Activated CD4-positive, alpha-beta T cell treated with anti-CD3 and anti-CD28 coated beads for 1 hour (primary cell): ENCODE measurements at places on chromosomes 3 and 15.
A peak's percentile ranks its signal among the peaks of the same experiment; 100 is the strongest.

DNA sequence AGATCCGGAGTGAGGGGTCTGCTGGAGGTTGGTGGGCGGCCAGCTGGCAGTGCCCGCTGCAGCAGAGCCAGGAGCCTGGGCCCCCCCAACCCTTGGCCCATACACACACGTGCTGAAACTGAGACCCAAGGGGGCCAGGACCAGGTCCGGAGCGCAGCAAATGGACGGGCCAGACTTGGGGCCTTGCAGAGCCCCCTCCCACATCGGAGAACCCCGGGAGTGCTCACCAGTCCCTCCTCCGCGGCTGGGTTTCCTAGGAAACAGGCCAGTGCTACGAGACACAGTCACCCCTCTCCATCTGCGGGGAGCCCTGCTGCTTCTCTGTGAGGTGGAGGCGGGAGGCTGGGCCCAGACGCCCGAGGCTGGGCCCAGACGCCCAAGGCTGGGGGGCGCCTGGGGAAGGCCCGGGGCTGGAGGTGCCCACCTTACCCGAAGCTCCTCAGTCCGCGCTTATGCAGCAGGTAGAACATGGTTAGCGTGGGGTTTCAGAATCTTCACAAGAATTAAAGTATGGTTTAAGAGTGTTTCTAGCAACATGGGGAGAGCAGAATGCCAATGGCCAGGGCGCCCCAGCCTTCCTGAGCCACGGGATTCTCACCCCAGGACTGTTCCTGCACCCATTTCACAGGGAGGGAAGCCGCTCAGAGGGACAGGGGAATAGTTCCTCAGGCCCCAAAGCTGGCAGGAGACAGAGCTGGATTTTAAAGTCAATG lies 135.0 kb upstream of the PRR20G start:
- no peak for DNase-seq

- DNase-seq, result no peak
These were observed 61.8 kb upstream of the GOLGA6B start for GRCh38 chr15:72592676-72593075.

DNA sequence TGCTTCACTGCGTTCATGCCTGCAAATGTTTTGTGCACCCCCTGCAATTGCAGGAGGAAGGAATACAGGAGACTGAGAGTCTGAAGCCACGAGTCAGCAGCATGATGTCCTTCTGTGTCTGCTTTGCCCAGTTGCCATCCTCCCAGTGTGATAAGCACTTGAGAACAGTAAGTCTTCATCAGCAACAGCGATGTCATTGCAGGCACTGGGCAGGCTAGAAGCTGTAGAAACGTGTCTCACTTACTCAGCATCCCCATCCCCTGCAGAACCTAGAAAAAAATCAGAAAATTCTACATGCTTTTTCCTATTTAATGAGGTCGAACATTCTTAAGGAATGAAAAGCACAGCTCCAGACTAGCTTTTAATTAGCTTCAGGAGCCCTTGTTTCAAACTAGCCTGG lies 156.5 kb upstream of the LPP start:
- no peak for DNase-seq

GRCh38 chr15:20341901-20342600 lies 199.5 kb downstream of the GOLGA6L6 start:
- DNase-seq, result peak; percentile 24

- no peak for DNase-seq
These were observed 238.2 kb downstream of the GREM1 start for GRCh38 chr15:32956006-32956405.

DNA sequence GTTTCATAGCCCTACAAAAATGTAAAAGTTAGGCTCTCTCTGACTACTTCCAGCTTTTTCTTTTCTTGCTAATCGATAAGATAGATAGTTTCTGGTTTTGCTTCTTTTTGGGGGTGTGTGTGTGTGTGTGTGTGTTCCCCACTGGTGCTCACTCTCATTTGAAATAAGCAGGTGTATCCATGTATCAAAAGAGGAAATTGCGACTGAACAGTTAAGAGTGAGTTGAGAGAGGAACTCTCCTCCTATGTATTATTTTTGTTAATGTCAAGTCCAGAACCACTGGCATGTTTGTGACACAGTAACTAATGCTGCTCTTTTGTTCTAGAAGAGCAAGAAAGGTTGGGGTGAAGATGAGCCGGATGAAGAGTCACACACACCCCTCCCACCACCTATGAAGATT lies 96.7 kb upstream of the UMPS start:
- DNase-seq, result no peak

GRCh38 chr3:178195824-178196223 lies 340.4 kb upstream of the KCNMB2 start:
- DNase-seq, result no peak

DNA sequence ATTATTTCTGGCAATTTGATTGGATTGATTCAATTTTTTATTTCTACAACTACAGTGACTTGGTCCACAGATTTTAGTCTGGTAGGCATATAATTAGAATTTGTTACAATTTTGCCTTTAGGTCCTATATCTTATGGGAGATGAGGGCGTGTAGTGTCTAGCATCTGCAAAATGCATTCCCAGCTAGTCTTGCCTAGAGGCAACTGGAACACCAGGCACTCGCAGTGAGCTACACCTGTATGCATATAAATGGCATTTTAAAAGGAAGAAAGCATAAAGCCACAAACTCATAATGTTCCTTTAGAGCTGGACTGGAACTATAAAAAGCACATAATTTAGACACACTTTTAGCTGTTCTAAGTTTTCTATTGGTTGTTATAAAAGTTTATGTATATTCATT lies 17.9 kb upstream of the SPPL2A start:
- no peak for DNase-seq

- no peak for DNase-seq
These were observed 69.1 kb downstream of the PEX5L start for GRCh38 chr3:179967622-179968021.

- DNase-seq, result no peak
These were observed 148.3 kb downstream of the MBNL1 start for GRCh38 chr3:152416808-152417580.

GRCh38 chr3:119579366-119580066 lies at the start of gene ADPRH:
Gene ADPRH, plus strand, starts transcription at chr3:119579492. Its CDS starts 2,678 bp downstream, at chr3:119582170.
- DNase-seq, result peak; percentile 18

GRCh38 chr15:40358471-40359353 lies 693 bp downstream of the DISP2 start:
- DNase-seq, result no peak

GRCh38 chr3:13282986-13283876 lies 136.9 kb downstream of the NUP210 start:
- no peak for DNase-seq

DNA sequence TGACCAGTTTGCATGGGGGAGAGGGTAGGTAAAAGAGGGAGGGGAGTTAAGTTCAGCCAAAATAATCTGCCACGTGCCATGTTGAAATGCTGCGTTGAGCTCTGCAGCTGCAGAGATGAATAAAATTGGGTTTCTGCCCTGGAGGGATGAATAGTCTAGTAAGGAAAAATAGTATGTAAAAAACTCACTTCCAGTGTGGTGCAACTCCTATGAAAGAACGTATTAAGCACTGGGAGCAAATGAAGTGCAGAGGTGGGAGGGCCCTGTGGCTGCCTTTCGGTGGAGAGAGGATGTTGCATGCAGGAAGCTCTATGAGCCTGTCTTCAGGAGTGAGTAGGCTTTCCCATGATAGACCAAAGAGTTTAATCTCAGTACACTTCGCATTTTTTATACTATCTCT lies 8.6 kb downstream of the CEP63 start:
- no peak for DNase-seq

DNA sequence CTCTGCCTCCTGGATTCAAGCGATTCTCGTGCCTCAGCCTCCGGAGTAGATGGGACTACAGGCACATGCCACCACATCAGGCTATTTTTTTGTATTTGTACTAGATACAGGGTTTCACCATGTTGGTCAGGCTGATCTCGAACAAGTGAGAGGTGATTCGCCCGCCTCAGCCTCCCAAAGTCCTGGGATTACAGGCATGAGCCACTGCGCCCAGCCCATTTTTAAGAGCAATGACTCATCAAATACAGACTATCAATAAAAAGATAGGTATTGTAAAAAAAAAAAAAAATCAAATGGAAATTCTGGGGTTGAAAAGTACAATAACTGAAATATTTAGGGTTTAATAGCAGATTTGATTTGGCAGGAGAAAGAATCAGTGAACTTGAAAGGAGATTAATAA lies 129.0 kb downstream of the TJP1 start:
- DNase-seq, result no peak

DNA sequence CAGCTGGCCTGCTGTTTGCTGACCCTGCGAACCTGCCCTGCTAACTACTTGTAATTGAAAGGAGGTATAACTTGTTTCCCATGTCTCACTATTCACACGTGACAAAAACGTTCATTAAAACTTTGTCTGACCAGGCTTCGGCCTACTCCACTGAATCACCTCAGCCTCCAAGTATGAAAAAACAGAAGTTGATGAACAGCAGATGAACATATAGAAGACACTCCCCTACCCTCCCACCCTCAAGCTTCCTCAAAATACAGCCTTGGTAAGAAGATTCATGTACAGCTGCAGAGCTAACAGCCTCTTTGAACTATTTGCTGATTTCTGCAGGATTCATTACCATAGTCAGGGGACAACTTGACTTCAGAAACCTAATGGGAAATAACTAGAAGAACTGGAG lies 10.7 kb downstream of the RBM15B start:
- no peak for DNase-seq

GRCh38 chr3:68163062-68163461 lies 508.6 kb upstream of the SUCLG2 start:
- no peak for DNase-seq

DNA sequence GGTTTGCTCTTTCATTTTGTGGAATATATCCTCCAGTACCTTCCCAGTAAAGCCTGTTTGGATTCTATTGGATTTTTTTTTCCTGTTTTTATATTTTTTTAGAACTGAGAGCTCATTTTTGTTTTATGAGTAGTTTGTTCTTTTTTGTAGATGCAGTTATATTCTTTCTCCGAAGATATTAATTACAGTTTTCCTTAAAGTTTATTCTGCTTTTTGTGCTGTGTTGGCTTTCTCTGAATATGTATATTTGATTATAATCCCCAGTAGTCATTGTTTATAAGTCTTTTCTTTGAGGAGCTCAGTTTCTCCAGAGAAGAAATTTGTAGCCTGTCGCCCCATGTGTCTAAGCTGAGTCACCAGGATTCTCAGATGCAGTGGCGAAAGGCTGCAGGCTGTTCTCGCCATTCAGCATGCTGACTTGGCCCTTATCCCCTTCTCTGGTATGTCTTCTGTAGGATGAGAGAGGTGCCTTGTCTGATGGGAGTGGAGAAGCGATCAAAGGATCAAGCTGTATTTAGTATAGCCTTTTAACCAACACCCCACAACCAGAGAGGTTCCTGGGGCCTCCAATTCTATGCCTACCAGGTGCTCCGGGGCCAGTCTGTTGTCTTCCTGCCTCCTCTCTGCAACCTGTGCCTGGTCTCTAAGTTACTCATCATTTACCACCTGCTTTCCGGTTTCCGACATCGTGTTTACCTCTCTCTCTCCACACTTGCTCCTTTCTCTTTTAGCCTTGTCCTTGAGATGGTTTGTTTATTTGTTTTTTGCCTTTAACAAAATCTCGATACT lies 31.7 kb upstream of the MFSD1 start:
- no peak for DNase-seq

DNA sequence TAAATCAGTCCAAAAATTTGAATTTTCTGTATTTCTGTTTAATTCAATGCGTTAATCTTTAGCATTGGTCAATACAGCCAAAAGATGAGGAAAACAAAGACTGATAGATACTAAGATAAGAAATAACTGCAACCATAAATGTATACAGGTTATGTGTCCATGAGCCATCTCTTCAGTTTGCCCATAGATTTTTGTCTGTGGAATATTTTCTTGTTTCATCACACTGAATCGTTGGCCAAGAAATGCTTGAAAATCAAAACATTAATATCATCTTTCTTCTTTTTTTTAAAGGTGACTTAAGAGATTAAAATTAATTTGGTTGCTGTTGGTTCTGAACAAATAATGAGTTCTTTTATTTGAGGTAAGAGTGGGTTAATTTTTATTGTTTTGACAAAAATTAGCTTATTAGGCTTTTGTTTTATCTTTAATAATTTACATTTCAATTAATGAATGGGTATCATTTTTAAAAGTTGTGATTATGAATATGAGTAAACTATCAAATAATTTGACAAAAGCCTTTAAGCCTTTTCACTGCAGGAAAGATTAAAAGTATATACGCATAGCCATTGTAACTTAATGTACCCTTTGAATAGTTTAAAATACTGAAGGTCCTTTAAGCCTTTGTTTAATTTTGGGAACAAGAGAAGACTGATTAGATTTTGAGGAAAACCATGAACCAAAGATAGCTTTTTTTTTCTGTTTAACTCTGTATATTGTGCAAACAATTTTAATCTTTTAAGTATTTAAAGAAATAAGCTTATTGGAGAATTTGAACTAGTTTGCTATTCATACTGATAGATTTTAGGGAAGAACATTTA lies 14.7 kb upstream of the CHD2 start:
- no peak for DNase-seq

DNA sequence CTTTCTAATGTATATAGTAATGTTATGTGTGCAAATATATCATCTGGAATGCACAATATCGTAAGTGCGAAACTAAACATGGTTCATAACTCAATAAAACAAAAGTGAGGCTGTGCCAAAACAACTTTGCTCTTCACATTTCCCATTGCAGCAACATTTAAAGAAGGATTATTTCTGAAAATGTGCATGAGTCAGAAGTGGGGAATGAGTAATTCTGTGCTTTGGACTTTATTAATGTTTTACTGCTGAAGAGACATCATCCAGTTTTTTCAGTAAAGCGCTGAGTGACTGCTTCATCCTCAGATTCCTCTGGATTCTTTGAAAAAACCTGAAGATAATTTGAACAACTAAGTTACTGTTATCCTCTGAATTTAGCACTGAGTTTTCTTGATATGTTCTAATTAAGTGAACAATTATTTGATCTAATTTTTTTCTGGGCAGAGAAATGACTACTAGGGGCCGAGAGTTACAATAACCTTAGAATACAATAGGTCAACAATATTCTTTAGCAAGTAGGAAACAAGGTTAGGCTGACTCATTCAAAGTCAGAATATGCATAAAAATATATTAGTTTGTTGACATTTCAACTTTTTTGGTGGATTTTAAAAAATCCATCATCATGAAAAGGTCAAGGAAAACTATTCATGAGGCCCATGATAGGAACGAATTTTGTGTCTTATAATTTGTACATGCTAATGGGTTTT lies 20.0 kb upstream of the PLCL2 start:
- DNase-seq, result no peak

GRCh38 chr3:105334138-105334882 lies 32.4 kb upstream of the ALCAM start:
- DNase-seq, result no peak

- no peak for DNase-seq
These were observed 488 bp downstream of the THSD4 start for GRCh38 chr15:71115567-71116351.
